ENCODE measurements at places on chromosomes 13 and 19.

- no peak for DNase-seq
Measured at GRCh38 chr19:33193269-33193864, 763 bp upstream of the LRP3 start.

- DNase-seq: no peak
Measured at GRCh38 chr19:11456659-11457058, 21.2 kb downstream of the PRKCSH start.

DNA sequence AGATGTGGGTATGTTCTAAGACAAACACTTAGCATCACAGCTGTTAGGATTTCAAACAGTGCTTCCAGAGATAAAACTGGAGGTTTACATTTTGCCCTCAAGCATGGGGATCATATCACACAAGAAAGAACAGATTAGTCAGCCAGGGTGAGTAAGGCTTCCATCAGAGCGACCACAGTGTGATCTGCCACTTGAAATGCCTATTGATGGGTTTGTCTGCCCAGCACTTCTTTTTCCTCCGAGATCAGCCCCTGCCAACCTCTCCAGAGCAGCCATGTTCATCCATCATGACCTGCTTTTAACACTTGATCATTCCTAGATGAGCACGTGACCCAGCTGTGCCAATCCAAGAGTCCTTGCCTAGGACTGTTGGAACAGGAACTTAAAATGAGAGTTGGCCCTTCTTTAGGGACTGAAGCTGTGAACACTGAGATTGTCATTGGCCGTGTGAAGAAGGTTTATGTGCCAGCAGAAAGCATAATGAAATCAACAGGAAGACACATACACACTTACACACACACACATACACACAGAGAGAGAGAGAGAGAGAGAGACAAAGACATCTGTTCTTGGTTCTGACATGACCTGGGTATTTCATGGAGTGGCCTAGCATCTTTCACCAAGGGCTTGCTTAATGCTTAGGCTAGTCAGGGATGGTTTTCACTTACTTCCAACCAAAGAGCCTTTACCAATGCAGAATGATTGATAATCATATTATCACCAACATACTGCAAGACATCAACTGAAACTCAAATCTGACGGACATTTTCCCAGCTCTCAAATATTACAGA, 5.2 kb upstream of the CEBPG start:
- DNase-seq: no peak

DNA sequence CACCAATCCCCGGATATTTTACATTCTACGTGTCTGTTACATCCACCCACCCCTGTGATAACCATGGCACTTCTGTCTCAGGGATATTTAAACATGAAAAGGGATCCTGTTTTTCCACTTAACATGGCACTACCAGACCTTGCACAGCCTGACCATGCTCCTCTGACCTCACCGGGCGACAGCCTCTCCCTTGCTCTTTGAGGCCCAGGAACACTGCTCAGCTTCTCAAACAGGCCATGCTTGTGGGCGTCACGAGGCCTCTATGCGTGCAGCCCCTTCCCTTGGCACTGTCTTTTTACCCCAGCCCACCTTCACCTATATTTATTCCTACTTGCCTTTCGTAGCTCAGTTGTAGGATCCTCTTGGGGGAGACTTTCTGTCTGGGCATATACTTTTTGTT, 385.6 kb downstream of the UQCRFS1 start:
- no peak for DNase-seq

- no peak for DNase-seq
Measured at GRCh38 chr19:3129112-3129511, 6.7 kb upstream of the GNA15 start.

- DNase-seq: no peak
Measured at GRCh38 chr13:26991508-26992181, 180.0 kb downstream of the USP12 start.

GRCh38 chr13:53064731-53065130, 36.1 kb downstream of the OLFM4 start:
- no peak for DNase-seq

DNA sequence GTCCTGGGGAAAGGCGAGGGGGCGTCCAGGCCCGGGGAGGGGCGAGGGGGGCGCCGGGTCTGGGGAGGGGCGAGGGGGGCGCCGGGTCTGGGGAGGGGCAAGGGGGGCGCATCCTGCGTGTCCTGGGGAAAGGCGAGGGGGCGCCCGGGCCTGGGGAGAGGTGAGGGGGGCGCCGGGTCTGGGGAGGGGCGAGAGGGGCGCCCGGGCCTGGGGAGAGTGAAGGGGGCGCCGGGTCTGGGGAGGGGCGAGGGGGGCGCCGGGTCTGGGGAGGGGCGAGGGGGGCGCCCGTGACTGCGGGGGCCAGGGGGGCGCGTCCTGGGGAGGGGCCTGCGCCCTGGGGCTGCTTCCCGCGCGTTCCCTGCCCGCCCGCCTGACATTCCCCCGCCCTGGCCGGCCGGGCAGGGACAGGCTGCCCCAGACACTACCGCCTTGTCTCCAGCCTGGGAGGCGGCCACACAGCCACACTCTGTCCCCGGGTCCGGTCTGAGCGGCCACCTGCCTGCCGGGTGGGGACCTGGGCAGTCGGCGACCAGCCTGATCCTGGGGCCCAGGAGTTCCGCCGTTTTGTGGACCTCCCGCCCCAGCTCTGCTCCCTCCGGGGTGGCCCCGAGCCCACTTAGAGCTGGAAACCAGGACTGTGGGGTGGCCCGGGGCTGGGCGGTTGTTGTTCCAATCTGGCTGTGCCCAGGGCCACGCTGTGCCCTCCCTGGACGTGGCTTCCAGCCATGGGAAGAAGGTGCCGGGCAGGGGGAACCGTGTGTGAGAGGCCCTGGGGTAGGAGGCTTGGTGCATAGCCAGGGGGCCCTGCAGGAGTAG, 11.8 kb downstream of the PALM start:
- DNase-seq: no peak
